ENCODE measurements at places on chromosomes 13 and 19. TPM values are rescaled to one million over a fixed set of nuclear protein-coding genes. Genes with fewer than 3 reads are reported as not detected.
A peak's percentile ranks its signal among the peaks of the same experiment; 100 is the strongest.

DNA sequence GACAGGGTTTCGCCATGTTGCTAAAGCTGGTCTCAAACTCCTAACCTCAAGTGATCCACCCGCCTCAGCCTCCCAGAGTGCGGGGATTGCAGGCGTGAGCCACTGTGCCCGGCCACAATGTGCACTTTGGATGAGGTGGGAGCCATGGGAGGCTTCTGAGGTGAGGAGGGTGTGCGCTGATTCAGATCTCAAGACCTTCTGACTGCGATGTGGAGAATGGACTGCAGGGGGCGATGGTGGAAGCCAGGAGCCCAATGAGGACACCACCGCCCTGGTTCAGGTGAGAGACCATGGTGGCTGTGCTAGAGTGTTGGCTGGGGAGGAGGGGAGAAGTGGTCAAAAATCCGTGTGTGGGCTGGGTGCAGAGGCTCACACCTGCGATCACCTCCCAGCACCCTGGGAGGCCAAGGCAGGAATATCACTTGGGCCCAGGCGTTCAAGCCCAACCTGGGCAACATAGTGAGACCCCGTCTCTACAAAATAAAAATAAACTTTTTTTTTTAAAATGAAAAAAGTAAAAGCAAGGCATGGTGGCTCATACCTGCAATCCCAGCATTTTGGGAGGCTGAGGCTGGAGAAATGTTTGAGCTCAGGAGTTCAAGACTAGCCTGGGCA is 5.6 kb downstream of the INAFM1 start:
- DNase-seq, result no peak

DNA sequence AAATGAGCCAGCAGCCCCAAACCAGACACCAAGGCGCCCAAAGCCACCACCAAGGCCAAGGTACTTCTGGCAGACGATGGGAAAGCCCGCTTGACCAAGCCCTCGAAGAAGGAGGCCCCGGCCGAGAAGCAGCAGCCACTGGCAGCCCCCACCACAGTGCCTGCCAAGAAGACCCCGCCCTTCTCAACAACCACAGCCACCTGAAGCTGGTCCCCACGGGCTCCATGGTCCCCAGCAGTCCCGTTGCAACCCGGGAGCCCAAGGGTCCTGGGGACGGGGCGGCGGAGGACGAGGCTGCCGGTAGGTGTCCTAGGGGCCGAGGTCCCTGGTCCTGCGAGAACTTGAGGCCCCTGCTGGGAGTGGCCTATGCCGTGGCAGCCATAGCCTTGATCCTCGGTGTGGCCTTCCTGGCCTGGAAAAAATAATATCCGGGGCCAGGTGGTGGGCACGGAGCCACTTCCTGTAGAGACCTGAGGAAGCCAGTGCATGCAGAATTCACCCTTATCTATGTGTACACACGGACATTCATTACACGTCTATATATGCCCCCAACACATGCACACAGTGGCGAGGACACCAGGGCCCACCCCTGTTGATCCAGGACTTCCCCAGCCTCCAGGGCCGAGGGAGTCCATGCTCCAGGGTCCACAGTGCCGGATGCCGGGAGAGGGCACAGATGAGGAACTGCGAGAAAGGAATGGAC is 13.8 kb downstream of the C1QTNF9 start:
- no peak for DNase-seq

DNA sequence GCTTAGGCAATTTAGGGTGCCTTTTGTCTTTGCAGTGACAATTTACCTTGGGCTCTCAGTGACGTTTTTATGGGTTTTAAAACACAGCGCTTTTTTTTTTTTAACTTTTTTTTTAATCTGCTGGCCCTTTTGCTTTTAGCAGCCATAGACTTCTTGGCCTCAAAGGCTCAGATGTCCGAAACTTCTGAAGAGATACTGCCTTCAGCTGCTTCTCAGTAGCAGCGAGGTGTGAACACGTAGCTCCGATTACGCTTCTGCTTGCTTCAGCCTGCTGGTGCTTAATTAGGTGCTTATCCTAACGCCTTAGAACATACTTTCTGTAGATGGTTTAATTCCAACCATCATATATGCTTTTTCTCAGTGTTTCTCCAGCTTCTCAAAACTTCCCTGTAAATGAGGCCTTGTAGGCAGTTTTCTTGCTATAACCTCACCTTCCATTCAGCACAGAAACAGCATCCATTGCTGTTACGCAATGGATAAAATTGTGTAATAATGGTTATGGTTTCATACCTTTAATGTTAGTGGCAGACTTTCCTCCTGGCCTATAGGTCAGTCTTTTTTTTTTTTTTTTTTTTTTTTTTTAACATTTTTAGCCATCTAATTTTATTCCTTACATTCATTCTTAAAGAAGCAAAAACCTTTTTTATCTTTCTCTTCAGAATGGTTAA is 723.9 kb downstream of the GPC5 start:
- peak; percentile 29 for DNase-seq

GRCh38 chr19:30003866-30004265 is 61.8 kb downstream of the URI1 start:
- no peak for DNase-seq

DNA sequence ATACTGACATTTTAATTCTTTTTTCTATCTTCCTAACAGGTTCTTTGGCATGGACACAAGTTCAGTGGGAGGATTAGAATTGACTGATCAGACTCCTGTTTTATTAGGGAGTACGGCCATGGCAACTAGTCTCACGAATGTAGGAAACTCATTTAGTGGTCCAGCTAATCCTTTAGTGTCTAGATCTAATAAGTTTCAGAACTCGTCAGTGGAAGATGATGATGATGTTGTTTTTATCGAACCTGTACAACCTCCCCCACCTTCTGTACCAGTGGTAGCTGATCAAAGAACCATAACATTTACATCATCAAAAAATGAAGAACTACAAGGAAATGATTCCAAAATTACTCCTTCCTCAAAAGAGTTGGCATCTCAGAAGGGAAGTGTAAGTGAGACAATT is 34.5 kb downstream of the ZMYM2 start:
- DNase-seq, result no peak

- no peak for DNase-seq
Observed at GRCh38 chr13:99293178-99293577, 14.0 kb downstream of the GPR183 start.

- DNase-seq, result no peak
Observed at GRCh38 chr13:107554460-107554859, 660.9 kb downstream of the LIG4 start.

DNA sequence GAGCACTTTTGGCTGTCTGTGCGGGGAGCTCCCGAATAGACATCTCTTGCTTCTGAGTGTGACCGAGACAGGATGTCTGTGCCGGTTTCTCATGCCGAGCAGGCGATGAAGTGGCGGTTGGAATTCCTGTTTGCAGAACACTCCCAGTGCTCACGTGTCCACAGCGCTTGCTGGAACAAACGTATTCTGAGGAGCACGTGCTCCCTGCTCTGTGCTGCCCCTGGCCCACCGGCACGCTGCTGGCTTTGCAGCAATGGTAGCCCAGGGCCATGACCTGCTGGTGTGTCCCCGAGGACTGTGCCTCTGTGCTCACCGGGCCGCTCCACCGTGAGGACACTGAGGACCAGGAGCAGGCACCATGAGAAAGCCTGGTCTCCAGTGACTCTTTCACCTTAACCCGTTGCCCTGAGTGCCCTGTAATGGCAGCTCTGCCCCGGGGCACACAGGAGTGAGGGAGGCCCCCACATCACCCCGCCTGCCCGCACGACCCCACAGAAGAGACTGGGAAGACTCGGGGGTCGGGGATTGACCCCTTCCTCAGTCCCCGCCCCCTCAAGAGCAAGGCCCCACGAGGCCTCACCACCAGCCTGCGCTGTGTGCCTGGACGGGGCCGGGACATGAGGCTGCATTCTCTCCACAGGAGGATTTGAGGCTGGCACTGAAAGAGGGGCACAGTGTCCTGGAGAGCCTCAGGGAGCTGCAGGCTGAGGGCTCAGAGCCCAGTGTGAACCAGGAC is 40.0 kb upstream of the F7 start:
- no peak for DNase-seq

GRCh38 chr13:51576754-51577153 is 7.5 kb upstream of the WDFY2 start:
- no peak for DNase-seq

- no peak for DNase-seq
Observed at GRCh38 chr19:37790244-37790925, 11.0 kb upstream of the ZNF573 start.

DNA sequence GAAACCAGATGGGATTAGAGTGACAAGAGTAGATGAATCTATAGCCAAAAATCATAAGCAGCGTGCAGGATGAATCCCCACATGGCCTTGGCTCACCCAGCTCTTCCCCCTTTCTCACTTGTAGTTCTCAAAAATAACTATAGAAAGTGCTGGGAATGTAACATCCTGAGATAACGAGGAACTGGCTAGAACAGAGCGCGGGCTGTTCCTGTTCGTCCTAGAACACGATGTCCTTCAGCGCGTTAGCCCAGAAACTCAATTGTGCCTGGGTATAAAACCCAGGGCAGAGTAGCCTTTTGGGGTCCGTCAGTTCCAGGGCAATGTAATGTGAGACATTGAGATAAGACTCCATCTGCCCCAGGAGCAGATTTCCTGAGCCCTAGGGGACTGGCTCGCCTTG is 326.2 kb downstream of the TSHZ3 start:
- DNase-seq, result no peak

GRCh38 chr19:39514840-39515550 is at the start of gene SELENOV:
TSS of gene SELENOV (plus strand) at chr19:39515139. CDS start at chr19:39515213, 74 bp downstream.
- no peak for DNase-seq

DNA sequence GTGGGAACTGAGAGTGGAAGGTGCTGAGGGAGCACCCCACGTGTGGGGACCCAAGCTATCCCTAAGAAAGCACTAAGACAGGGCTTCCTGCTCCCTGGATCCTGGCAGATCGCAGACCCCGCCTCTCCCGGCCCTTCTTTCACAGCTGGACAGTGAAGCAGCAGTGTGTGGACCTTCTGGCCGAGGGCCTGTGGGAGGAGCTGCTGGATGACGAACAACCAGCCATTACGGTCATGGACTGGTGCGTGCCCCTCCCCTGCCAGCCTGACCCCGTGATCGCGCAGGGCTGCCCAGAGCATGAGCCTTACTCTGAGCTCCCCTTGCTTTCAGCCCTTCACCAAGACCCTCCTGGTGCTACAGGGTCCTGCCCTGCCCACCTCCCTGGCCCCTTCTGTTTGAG is 2.3 kb downstream of the NCCRP1 start:
- peak; percentile 81 for DNase-seq

GRCh38 chr13:103883164-103883563 is 816.9 kb upstream of the SLC10A2 start:
- DNase-seq, result peak; percentile 95

GRCh38 chr19:48757741-48758144 is 2.4 kb downstream of the FGF21 start:
- DNase-seq, result no peak

GRCh38 chr13:111976474-111977178 is 90.3 kb upstream of the SOX1 start:
- DNase-seq, result no peak

DNA sequence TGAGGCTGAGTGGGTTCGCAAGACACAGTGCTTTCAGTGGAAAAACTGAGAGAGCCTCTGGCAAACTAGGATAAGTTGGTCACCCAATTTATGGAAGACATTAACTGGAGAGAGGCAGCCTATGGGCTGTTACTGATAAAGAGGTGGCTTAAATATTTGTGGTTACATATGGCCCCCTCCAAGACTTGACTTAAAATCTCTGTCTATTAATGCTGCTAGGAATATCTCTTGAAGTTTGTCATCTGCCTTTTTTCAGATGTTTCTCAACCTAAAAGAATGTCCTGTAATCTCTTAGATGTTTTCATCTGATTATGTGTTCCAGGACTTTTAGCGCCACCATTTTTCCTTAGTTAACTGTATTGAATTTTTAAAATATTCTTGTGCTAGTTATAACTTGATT is 54.6 kb downstream of the NAA16 start:
- DNase-seq, result peak; percentile 34

DNA sequence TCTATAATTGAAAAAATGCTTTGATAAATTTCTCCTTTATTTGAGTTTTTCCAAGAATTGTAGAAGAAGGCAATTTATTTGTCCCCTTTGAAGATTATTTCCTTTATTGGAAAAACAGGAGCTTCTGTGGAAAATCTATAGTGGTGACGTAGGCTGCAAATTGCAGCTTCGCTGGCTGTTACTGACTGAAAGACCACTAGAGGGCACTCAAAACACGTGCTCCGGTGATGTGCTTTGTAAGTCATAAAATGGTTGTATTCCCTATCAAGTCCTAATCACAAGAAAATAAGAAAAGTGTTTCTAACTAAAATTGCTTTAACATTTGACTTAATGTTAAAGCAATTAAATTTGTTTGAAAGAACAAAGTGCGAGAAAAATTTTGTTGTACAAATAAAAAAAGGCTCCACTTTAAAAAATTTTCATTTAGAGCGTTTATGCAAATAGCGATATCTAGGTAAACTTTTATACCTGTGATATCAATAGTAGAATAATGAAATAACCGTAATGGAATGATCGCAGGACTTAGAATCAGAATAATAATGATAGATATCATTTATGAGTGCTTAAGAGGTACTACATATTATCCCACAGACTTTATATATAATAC is 638.2 kb upstream of the SPRY2 start:
- DNase-seq, result peak; percentile 71

DNA sequence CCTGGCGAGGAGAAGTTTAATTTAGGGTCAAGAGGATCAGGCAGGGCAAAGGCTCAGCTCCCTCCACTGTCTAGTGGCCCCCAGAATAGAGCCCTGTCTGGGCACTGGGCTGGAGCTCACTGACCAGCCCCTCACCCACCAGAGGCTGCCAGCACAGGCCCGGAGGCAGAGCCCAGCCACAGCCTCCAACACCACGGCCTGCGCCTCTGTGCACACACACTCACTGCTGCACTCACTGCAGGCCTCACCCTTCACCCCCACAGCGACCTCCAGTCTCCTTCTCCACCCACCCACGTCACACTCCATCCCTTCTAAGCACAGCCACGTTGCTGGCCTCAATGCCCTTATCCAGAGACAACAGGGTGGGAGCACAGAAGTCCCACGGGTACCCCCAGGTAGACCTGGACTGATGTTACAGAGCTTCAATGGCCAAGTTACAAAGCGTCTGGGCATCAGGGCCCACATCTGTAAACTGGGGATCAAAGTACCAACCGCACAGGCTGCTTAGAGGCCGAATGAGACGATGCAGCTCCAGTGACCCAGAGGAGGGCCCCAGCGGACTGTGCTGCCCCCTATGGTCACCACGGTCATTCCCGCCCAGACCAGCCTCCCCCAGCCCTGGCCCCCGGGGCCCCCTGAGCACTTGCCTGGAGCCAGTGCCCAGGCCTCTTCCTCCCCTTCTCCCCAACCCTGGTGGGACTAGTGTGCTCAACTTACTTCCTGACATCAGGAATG is 4.5 kb upstream of the PRKD2 start:
- no peak for DNase-seq

GRCh38 chr13:100433475-100433874 is 155.1 kb downstream of the GGACT start:
- DNase-seq, result no peak

The SH2D3A gene
- 1.6 TPM for total RNA-seq

The IGFLR1 gene
- total RNA-seq, result 2.6 TPM

The MARK4 gene
- total RNA-seq, result 65.3 TPM

The ITM2B gene
- total RNA-seq, result 123 TPM

The SLC46A3 gene
- total RNA-seq, result 11.6 TPM

The FXYD7 gene
- 2.6 TPM for total RNA-seq

The FGF21 gene
- not detected for total RNA-seq

The LPAR6 gene
- total RNA-seq, result 0.45 TPM
